H1 (cell line): ENCODE measurements at places on chromosomes 6 and 20. TPM values are rescaled to one million over a fixed set of nuclear protein-coding genes. Genes with fewer than 3 reads are reported as not detected.

DNA sequence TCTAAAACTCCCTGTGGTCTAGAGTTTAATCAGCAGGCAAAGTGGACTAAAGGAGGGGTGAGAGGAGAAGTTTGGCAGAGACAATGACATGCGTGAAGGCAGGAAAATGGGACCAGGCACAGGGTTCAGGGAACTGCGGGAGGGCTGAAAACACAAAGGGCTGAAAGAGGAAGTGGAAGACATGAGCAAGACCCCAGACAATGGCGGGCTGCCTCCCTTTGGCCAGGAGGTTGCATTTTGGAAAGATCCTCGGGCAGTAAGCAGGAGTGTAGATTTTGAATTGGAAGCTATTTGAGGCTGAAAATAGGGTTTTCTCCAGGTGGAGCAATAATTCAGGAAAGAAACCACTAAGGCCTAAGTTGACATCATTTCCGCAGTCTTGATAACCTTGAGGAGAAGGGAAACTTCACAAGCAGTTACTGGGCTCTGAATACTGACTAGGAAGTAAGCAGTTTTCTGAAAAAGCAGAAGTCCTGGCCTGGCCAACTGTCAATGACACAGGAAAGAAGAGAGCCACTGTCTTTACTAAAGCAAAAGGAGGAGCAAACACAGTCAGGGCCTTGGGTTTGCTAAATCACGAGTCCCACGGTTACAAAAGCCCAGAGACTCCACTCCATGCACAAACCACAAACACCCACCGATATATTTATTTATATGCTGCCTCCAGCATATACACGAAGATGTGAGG lies 3.4 kb downstream of the LY86 start:
- DNase-seq, result no peak

GRCh38 chr6:155434096-155434495 lies 21.5 kb downstream of the NOX3 start:
- no peak for DNase-seq

GRCh38 chr6:162974685-162975084 lies 246.9 kb downstream of the PACRG start:
- DNase-seq, result no peak

GRCh38 chr20:13995086-13995665 lies at the start of gene MACROD2:
Gene MACROD2 (plus strand): TSS chr20:13995516.
- DNase-seq, result peak; percentile 94

- no peak for DNase-seq
Observed at GRCh38 chr20:14616003-14616402, 278.6 kb upstream of the FLRT3 start.

- DNase-seq, result no peak
Observed at GRCh38 chr6:160036790-160037206, 67.9 kb downstream of the IGF2R start.

DNA sequence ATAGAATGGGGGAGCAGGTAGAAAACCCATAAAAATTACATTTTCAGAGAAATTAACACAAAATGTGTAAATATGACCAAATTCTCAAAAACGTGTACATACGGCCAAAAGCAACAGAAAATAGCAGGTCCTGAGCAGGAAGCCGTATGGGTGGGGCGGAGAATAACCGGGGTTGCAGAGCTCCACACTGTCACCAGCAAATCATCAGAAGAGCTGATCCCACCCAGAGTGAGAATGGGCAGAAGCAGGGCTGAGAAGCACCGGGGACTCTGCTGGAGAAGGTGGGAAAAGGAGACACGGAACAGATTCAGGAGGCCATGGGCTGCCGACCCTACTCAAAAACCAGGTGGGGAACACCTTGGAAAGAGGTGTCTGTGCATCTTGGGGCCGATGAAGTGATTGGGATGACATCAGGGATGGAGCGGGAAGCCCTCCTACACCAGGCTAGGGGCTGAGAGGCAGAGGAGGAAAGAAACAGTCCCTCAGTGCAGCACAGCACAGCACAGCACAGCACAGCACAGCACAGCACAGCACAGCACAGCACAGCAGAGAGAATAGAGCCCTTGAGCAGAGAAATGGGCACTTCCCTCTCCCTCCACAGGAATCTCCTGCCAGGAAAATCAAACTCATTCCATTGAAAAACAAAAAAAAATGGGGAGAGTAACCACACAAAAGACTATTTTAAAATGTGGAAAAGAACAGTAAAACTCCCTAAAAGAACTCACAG lies 22.3 kb downstream of the STX7 start:
- no peak for DNase-seq

DNA sequence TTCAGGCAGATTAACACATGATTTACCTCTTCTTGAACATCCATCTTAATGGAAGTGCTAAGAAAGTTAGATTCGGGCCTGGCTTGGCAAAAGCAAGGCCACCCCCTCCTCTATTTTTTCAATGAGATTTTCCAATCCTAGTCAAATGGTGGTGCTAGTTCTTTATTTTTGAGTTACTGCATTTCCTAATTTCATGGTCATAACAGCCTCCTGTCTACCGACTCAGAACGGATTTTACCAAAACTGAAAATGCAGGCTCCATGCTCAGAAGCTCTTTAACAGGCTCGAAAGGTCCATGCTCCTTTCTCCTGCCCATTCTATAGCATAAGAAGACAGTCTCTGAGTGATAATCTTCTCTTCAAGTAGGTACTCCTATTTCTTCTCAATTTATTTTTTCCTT lies 117.2 kb upstream of the ESR1 start:
- no peak for DNase-seq

DNA sequence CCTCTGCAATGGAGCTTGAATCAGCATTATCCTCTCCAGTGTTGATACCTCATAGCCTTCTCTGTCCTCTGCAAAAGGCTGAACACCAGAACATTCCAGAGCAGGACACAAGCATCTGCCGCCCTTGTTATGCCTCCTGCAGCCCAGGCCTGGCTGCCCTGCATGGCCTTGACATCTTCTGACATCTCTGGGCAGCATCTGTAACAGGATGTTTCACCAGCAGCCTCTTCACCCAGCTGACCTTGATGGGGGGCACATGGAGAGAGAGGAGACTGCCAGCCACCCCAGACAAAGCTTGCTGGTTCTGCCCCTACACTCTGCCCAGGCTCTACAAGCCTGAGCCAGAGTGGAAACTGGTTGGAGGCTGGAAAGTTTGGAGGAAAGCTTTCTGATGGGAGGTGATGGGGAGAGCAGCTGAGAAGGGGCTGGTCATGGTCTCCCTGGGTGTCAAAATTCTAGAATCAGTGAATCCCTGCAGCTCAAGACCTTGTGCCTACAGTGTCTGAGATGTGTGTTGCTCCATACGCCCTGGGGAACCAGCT lies 145.1 kb downstream of the MRPL14 start:
- DNase-seq, result no peak

GRCh38 chr6:44646355-44646754 lies 258.8 kb downstream of the CDC5L start:
- DNase-seq, result no peak

DNA sequence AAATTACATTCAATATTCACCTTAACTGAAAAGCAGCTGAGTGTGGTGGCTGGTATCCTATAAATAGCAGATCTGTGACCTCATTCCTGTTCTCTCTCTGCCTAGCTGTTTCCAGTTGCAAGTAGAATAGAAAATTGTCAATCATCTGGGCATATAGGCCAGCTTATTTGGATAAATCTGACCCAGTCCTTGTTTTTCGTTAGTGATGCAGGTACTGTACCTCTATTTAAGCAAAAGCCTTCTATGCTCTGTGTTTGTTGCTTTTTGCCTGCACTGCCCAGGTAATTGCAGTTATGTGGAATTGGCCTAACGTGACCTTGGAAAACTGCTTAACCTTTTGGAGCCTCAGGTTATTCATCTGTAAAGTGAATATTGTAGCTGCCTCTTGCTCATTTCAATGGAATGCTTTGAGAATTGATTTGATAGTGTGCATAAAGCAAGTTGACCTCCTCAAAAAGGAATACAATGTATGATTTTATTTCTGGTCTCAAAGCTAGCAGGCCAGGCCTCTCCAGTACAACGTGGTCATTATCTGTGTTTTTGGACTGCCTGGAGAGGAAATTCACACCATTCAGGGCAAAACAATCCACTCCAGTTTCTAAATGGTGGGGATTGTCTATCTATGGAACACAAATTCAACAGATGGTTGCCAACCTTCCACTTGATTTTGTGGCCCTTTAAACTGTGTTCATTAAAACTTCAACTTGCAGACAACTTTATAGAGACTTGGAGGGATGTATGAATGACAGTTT lies 508.7 kb upstream of the CITED2 start:
- DNase-seq, result no peak

GRCh38 chr20:20034486-20034885 lies 17.3 kb downstream of the NAA20 start:
- DNase-seq, result no peak

DNA sequence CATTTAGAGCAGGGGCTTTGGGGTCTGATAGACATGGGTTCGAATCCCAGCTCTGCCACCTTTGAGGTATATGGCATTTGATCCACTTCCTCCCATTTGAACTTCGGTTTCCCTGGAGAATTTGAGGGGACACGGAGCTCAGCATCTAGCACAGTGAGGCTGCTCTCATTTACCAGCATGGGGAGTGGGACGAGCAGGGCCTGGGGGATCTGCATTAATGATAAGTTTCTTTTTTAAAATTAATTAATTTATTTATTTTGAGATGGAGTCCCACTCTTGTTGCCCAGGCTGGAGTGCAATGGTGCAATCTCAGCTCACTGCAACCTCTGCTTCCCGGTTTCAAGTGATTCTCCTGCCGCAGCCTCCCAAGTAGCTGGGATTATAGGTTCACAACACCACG lies 52.6 kb downstream of the VSTM2L start:
- no peak for DNase-seq

DNA sequence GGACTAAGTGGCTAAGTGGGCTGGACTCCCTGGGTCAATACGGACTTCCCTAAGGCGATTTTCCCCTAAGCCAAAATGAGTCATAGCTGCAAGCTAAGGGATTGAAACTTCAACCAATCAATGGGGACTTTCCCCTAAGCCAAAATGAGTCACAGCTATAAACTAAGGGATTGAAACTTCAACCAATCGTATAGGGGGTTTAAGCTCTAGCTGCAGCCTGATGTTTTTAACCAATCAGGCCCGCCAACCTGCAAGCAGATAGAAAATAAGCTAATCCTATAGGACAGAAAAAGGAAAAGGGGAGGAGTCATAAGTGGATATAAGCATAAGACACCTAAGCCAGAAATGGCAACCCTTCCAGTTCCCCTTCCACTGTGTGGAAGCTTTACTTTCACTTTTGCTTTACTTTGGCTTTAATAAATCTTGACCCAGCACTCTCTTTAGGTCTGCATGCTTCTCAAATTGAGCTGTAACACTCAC lies 655.0 kb upstream of the HS3ST5 start:
- DNase-seq, result no peak

DNA sequence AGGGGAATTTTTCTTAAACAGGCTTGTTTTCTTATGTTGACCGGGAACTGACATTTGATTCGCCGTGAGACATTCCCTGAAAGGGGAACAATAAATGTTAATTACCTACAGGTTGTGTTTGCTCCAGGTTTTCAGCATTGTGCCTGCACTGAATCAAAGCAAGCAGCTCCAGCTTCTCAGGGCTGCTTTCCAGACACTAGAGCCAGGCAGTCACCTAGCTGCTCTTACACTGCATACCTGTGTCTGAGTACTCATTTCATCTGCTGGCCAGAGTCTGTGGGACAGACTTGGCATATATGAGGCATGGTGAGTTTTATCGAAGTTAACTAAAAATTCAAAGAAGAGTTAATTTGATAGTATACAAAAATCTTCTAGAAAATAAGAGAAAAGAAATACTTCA lies 951.8 kb upstream of the MAP3K7 start:
- no peak for DNase-seq

- peak; percentile 56 for DNase-seq
Observed at GRCh38 chr20:53609491-53610445, 16.1 kb upstream of the ZNF217 start.

DNA sequence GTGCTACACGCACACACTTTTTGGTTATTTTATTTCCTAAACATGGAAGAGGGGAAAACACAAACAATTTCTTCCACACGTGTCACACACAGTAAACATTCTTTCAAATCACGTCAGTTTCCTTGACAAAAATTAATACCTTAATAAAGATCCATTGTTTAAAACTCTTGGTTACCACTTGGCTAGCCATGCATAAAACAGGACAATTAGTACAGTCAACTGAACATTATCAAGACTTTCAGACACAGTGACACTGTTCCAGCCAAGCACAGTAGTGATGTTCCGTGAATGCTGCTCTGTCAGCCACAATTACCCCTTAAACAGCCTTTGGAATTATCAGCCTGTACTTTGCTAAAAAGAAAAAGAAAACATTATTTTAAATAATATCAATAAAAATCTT lies 50.8 kb downstream of the GMDS start:
- no peak for DNase-seq

DNA sequence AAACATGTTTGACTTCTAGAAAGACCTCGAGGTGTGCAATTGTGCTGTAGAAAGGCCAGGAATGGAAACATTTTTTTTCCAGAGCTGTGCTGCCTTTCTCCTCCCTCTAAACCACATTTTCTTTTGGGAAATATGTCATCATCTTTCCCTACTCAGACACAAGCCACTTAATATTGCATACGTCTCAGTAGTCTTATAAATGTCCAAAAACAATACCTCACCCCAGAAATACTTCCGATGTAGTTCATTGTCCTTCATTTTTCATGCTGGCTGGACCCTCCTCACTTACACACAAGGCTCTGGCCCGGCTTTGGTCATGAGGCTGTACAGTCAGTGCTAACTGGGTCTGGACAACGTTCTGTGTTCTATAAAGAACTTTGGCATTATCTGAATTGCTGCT lies 126.4 kb downstream of the SCML4 start:
- DNase-seq, result no peak

DNA sequence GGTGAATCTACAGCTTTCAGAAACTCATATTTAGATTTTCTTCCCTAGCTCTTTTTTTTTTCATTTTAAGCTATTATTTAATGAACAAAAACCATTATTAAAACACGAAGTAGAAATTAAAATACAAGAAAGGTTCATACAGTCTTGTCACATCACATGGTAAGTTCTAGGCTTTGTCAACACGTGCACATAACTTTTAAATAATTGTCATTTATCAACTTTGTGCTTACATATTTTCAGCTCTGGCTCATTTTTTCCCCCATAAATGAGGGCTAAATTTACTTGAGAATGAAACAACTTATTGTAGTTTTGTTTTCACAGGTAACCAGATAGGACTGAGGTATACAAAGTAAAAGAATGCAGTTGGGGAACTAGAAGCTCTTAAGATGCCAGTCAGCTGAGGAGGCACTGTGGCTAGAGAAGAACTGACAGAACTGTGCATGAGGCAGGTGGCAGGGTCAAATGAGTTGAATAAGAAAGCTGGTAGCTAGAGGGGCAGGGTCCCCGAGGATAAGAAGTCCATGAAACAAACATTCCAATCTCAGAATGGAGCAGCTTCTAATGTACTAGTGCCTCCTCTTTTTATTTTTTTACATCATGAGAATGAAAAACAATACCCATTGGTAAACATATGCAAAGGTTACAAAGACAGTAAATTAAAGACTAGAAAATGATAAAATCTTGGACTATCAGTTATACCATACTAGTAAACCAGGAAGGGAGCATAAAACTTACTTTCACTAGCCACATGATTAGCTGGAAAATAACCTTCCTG lies 141.5 kb downstream of the MYB start:
- no peak for DNase-seq

SPATS1 gene
- not detected in 2 replicates for total RNA-seq

ASCC3 gene
- 73.0 and 77.8 TPM in 2 replicates for total RNA-seq

FNDC1 gene
- total RNA-seq, result 0.30 and 0.42 TPM in 2 replicates

XRN2 gene
- total RNA-seq, result 136 and 139 TPM in 2 replicates

SLC22A7 gene
- not detected in 2 replicates for total RNA-seq

BPIFB4 gene
- total RNA-seq, result not detected in 2 replicates

TGM3 gene
- total RNA-seq, result not detected in 2 replicates

CDH4 gene
- 7.4 and 7.9 TPM in 2 replicates for total RNA-seq

TM9SF4 gene
- total RNA-seq, result 38.4 and 40.5 TPM in 2 replicates

MMP24 gene
- 18.8 and 20.0 TPM in 2 replicates for total RNA-seq
